ENCODE measurements at places on chromosomes 12 and 14.

DNA sequence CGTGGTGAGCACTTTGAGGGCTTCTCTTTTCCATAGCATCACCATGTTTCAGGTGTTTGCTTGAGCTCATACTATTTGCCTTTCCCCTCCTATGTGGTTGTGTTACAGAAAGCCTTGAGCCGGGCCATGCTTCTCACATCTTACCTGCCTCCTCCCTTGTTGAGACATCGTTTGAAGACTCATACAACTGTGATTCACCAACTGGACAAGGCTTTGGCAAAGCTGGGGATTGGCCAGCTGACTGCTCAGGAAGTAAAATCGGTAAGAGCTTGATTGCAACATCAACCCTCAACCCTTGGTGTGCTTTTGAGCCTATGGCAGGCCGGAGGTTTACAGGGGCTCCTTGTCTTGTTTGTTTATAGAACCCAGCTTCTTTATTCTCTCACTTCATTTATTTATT is 8.1 kb downstream of the LETMD1 start:
- ATAC-seq: no peak

DNA sequence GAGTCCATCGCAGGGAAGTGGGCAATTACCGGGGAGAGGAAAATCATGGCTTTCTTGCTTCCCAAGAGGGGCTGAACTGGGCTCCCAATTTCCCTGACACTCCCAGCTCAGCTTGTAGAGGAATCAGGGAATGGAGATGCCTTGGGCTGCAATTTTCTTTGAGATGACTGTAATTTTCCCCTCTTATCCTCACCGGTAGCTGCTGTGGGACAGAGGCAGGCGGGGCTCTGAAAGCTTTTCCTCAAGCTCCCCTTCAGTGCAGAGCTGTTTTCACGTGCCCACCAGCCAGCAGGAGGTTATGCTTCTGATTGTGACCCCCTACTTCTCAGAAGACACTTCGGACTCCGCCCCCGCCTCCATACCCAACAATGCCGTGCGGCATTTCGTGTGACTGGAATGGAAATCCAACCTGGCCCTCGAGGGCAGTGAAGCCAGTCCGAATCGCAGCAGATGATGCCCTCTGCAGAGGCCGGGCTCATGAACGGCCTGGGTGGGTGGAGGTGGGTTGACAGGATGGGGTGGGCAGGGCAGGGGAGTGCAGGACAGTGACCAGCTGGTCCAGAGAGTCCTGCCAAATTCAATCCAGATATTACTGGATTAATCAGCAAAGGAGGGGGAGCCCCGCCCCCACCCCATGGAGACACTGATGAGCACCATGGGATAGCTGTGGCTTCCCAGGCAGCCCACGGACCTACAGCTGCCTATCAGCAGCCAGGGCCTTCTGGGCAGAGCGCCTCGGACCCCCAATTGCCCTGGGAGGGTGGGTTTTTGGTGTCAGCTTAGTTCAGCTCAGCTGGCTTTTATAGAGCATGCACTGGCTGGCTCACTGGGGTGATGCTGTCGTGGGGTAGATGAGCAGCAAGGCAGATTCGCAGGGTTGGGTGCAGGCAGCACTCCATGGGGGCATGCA is 37.6 kb downstream of the RTL1 start:
- no peak for ATAC-seq

DNA sequence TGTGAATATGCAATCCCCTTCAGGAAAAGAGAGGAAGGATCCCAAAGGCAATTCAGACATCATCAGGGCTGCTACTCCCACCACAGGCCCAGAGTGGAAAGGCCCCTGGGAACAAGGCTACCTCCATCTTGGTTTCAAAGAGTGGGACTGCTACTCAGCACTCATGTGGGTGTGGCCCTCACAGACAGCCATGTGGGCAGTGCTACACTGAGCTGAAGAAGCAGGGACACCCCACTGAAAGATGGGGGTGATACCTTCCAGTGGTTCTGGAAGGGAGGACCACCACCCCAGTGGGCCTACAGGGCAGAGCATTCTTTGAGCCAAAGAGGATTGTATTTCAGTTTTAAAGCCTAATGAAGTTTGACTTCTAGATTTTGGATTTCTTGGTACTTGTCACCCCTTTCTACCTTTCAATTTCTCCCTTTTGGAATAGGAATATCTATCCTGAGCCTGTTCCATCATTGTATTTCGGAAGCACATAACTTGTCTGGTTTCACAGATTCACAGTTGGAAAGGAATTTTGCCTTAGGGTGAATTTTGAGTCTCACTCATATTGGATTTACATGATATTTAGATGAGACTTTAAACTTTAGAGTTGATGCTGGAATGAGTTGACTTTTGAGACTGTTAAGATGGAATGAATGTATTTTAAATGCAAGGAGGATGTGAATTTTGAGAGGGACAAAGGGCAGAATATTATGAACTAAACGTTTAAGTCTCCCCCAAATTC is 16.5 kb upstream of the LTA4H start:
- no peak for ATAC-seq

GRCh38 chr14:66359500-66359899 is 126.7 kb upstream of the CCDC196 start:
- no peak for ATAC-seq

DNA sequence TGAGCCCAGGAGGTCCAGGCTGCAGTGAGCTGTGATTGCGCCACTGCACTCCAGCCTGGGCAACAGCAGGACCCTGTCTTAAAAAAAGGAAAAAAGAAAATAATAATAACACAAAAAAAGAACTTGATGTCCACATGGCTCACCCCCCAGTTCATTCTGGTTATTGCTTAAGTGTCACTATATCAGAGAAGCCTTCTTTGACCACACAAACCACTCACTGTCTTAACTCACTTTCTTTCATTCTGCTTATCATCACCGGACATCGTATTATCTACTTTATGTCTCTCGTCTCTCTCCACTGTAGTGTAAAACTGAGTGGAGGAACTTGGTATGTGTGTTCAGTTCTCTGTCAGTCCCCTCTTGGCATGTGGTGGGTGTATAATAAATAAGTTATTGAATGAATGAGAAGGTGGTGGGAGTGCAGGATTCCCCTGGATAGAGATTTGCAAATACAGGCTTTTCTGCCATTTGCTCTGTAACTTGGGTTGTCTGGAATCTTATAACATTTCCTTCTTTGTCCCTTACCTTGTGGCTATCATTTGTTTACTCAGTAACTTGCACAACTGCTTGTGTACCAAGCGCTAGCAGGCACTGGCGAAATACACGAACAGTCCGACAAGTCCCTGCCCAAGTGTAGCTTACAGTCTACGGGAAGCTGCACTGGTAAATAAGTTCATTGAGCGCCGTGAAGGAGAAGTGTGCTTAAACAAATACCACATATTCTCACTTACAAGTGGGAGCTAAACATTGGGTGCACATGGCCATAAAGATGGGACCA is 86.6 kb upstream of the TRAF3 start:
- no peak for ATAC-seq

- peak; percentile 90 for ATAC-seq
Observed at GRCh38 chr14:68232300-68233055, 412.9 kb downstream of the RAD51B start.

DNA sequence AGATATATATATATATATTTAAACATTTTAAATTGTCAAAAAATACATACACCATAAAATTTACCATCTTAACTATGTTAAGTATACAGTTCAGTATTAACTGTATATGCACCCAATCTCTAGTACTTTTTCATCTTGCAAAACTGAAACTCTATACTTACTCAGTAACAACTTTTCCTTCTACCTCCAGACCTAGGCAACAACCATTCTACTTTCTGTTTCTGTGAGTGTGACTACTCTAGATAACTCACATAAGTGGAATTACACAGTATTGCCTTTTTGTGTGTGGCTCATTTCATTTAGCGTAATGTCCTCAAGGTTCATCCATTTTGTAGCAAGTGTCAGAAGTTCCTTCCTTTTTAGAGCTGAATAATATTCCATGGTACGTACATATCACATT is 8.2 kb downstream of the FAM234B start:
- peak; percentile 79 for ATAC-seq

DNA sequence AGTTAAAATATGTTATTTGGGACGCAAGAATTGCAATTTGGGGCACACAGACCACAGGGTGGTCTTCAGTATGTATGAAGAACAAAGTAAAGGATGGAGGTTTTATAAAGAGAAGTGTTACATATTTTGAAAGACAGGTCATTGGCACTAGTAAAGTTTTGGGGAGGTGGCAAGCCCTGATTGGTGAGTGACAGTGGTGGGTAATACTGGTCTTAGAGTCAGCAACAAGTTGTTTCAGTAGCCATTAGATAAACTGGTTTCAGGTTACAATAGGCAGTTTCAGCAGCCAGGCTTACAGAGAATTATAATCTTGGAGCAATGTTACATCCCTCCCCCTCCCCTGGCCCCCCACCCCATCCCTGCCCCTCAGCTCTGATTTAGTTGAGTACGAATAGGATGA is 17.5 kb downstream of the MARK3 start:
- ATAC-seq: no peak

DNA sequence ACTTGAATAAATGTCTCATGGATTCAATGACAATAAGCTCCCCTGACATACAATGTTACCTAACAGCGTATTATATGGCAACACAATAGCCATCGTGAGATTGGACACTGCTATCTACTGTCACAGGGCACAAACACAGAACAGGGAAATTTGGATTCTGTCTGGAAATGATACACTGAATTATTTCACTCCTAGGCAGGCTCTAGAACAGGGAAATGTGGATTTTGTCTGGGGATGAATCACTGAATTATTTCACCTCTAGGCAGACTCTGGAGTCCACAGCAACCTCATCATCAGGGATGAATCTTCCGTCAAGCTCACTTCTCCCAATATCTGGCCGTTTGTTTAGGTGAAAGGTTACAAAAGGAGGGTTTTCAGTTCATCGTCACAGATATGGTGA is 288.8 kb downstream of the TMEM132D start:
- no peak for ATAC-seq

DNA sequence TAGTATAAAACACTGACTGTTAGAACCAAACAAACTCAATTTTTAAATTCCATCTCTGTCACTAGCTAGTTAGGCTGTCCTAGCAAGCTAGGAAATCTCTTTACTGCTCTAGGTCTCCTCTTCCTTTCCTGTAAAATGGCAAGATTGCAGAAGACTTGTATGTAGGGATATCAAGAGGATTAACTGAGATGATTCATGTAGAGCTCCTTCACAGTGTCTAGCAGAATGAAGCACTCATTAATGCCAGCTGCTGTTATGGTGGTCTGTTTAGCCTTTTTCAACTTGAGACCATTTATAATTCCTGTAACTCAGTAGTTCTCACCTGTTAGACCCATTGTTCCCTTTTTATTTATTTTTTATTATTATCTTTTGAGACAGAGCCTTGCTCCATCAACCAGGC is 67.8 kb upstream of the KCNH3 start:
- no peak for ATAC-seq

DNA sequence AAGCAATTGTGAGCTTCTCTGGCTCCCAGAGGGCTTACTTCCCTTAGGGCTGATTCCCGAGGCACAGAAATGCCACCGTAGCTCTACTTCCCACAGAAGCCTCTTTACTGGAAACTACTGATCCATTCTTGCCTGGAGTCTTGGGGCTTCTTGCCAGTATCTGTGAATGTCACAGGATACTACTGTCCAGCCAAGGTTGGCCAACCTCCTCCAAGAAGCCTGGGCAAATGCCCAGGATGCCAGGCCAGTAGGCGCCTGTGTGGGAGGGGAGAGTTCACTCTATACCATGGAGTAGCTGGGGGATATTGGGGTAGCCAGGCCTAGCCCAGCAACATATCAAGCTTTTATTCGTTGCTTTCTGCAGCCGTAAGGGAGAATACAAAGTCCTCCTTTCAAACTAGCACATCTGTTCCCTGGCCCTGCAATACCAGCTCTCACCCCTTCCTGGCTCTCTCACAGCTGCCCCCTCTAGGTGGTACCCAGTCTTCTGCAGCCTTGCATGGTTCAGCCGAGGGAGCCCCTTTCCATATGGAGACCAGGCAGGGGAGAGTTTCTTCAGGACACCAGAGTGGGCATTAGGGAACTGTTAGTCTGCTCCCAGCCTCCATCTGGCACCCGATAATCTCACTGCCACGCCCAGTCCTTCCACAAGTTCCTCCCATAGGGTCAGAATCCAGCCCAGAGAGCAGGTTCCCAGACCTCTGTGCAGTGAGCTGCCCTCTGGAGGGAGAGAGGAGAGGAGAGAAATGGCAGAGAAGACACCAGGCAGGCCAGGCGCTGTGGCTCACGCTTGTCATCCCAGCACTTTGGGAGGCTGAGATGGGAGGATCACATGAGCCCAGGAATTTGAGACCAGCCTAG is 24.3 kb upstream of the PLEK2 start:
- no peak for ATAC-seq

DNA sequence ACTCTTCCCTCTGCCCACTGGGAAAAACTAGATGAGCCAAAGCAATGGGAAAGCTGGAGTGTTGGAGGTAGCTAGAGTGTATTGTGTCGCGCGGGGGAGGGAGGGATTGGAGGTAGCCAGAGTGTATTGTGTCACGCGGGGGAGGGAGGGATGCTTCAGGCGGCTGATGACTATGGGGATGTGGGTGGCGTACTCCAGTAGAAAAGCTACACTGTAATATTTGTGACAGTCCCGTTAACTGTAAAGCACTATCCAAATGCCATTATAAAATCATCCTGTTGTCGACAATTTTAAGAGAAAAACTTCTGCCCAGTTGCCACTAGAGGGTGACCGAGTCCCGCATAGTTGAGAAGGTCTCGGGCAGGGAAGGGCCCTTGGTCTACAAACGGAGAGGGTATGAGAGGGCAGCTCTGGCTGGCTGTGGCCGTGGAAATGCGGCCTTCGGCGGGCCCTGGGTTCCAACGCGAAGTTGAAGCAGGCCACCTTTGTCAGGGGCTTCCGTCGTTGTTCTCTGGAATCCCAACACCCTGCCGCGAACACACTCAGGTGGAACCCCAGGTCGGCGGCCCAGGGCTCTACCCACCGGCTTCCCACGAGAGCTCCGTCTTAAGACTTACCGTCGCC is 15.1 kb upstream of the PLEK2 start:
- peak; percentile 78 for ATAC-seq

DNA sequence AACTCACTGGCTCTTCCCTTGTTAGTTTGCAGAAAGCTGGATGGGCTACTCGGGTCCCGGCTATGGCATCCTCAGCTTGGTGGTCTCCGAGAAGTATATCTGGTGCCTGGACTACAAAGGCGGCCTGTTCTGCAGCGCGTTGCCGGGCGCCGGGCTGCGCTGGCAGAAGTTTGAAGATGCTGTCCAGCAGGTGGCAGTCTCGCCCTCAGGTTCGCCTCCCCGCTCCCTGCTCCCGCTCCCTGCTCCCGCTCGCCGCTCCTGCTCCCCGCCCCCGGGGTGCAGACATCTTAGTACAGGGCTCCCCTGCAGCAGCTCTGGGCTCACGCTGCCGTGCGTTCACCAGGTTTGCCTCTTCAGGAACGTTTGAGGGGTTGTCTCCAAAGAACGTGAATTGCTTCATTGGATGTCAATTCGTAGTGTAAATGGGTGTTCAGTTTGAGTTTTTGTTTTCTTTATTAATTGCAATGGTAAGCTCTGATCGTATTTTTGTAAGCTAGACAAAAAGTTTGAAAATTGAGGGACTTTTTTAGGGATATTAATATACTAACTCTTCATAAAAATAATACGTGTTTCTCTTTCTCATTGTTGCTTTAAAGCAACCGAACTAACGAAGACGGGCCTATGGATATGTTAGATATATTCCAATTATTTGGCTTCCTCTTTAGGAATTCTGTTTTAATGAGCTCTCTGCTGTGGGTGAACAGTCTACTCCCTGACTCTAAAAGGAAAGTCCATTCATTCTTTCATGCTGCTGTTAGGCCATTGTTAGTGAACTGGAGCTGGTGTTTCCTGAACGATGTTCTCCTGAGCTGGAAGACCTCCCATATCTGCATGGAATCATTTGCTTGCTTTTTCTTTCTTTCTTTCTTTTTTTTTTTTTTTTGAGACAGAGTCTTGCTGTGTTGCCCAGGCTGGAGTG is 71.3 kb downstream of the ANKRD9 start:
- ATAC-seq: peak; percentile 51

- no peak for ATAC-seq
Observed at GRCh38 chr14:101060171-101060601, 156.7 kb upstream of the RTL1 start.

- no peak for ATAC-seq
Observed at GRCh38 chr14:37167151-37168047, 5.0 kb downstream of the SLC25A21 start.
